ENCODE measurements at places on chromosomes 7 and 10. TPM values are rescaled to one million over a fixed set of nuclear protein-coding genes. Genes with fewer than 3 reads are reported as not detected.

TBXAS1 gene
- 4.0 TPM for total RNA-seq

SYT15 gene
- 5.3 TPM for total RNA-seq

HNRNPF gene
- 215 TPM for total RNA-seq

FBXL13 gene
- 5.5 TPM for total RNA-seq

PBLD gene
- 4.7 TPM for total RNA-seq

CYP26C1 gene
- total RNA-seq, result 0.05 TPM

ATP6V0A4 gene
- not detected for total RNA-seq

ABCB4 gene
- 0.95 TPM for total RNA-seq

RADIL gene
- 2.4 TPM for total RNA-seq

GRCh38 chr7:116214921-116215320 lies 4.6 kb downstream of the TES start:
- no peak overlapping the region for H3K27ac ChIP-seq
- H3K4me3 ChIP-seq, result no peak overlapping the region
- no peaks in the 10 kb centered on the region for H3K36me3 ChIP-seq

DNA sequence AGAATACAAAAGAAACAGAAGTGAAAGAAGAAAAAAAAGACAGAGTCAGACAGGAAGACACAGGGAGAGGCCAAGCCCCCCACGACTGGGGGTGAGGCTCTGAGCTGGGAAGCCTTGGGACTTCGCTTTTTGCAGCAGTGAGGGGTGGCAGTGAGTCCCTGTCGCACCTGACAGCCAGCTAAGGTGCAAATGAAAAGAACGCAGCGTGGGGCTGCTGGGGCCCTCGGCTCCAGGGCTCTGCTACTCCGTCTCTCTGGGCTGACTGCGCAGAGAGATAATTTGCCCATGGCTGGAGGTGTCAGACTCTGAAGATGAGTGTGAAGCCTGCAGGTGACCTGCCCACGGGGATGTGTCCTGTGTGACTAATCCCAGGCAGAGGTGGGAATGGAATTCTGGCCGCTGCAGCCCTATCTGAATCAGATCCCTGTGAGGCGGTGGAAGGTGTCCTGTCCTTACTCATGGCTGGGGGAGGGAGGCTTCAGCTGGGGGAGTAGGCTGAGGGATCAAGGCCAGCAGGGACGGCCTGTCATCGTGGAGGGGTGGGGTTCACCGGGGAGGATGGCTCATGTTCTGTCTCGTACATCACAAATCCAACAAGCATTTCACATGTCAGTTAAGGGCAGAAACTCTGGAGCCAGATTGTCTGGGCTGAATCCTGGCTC lies 96.4 kb downstream of the SLIT1 start:
- H3K27ac ChIP-seq, result no peak overlapping the region
- DNase-seq, result no peak
- no peaks in the 10 kb centered on the region for H3K4me1 ChIP-seq
- no peaks in the 10 kb centered on the region for H3K27me3 ChIP-seq
- no peak overlapping the region for H3K4me3 ChIP-seq
- no peaks in the 10 kb centered on the region for H3K36me3 ChIP-seq

- H3K27ac ChIP-seq, result peak overlapping the region; percentile 78
- DNase-seq, result no peak
- H3K36me3 ChIP-seq, result no peaks in the 10 kb centered on the region
- H3K4me3 ChIP-seq, result no peak overlapping the region
- no peaks in the 10 kb centered on the region for H3K27me3 ChIP-seq
Measured at GRCh38 chr7:236967-237366, 44.6 kb downstream of the FAM20C start.

DNA sequence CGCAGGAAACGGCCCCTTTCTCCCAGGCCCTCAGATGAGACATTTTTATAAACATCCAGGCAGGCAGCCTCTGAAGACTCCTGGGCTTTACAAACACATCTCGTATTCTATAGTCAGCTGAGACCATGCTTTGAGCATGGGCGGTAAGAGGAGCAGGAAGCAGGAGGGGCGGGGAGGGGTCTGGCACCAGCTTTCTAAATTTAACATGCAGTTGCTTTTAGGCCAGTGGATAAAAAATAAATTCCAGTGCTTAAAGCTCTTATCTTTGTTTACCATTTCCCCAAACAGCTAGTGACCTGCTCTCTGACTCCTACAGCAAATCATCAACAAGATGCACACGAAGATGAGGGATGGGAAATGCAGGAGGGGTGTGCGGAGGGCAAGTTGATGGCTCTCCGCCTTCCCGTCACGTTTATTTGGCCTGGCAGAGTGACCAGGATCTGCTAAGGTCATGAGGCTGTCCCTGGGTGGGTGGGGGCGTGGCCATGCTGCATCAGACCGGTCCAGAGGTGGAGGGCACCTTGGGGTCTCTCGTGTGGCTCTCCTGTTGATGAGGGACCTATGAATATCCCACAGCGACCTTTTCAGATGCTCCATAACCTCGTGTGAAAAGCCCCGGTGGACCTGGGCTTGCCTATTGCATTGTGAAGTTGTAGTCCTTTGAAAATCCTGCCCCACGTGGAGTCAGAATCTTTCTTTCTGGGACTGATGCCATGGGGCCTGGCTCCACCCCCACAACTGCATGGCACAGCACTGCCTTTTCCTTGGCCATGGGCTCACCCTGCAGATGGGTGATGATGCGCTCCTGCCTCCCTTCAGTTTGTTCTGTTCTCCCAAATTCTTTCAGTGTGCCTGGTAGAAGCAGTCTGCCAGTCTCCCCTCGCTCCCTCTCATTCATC lies 67.5 kb downstream of the PARP12 start:
- no peak for DNase-seq
- H3K27me3 ChIP-seq, result no peaks in the 10 kb centered on the region
- H3K27ac ChIP-seq, result no peak overlapping the region
- no peaks in the 10 kb centered on the region for H3K36me3 ChIP-seq
- peaks cover 6% of the 10 kb centered on the region for H3K4me1 ChIP-seq

- no peak overlapping the region for H3K27ac ChIP-seq
- peak overlapping the region; percentile 45 for H3K4me3 ChIP-seq
- peaks cover 3% of the 10 kb centered on the region for H3K4me1 ChIP-seq
- H3K36me3 ChIP-seq, result no peaks in the 10 kb centered on the region
- no peaks in the 10 kb centered on the region for H3K27me3 ChIP-seq
Measured at GRCh38 chr7:121874298-121874697, 1.3 kb downstream of the PTPRZ1 start.

DNA sequence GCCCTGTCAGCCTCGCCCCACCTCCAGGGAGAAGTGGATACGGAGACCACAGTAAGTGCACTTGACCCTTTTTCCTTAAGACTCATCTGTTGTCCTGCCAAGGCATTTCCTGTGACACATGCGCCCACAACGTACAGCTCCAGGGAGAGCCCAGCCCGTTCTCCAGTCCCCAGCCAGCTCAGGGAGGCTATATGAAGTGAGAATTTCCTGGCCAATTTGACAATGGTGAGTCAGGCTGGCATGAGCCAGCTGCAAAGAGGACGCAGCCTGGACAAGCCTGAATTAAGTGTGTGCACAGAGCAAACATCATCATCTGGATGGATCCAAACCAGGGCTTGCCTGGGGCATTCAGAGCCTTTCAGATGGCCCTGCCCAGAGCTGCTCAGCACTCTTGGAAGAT lies 244.8 kb downstream of the KCNMA1 start:
- H3K4me3 ChIP-seq, result no peak overlapping the region
- H3K4me1 ChIP-seq, result peaks cover 12% of the 10 kb centered on the region
- H3K36me3 ChIP-seq, result no peaks in the 10 kb centered on the region
- DNase-seq, result no peak
- H3K27ac ChIP-seq, result no peak overlapping the region

- no peaks in the 10 kb centered on the region for H3K36me3 ChIP-seq
- H3K4me3 ChIP-seq, result no peak overlapping the region
- no peaks in the 10 kb centered on the region for H3K27me3 ChIP-seq
- H3K27ac ChIP-seq, result no peak overlapping the region
Measured at GRCh38 chr10:84415539-84416244, 87.3 kb downstream of the CCSER2 start.

GRCh38 chr10:4824791-4825310 lies 1.2 kb upstream of the AKR1E2 start:
- H3K27ac ChIP-seq, result no peak overlapping the region
- H3K27me3 ChIP-seq, result no peaks in the 10 kb centered on the region
- H3K4me1 ChIP-seq, result peaks cover 2% of the 10 kb centered on the region
- no peak overlapping the region for H3K4me3 ChIP-seq
- H3K36me3 ChIP-seq, result no peaks in the 10 kb centered on the region

DNA sequence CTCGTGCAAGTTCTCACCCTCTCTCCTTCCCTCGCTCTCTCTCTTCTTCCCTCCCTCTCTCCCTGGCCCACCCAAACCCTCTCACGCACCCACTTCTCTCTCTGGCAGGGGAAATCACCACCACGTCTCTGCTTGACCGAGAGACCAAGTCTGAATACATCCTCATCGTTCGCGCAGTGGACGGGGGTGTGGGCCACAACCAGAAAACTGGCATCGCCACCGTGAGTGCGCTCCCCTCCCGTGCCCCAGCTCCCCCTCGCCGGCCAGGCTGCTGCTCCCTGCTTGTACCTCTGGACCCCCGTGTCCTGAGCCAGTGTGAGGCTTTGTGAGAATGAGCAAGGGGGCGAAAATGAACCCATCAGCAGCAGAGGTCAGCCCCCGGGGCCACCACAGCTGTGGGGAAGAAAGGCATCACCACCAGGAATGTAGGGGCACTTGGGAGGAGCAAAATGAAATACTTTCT lies 25.5 kb downstream of the C10orf105 start:
- no peak for DNase-seq
- H3K4me3 ChIP-seq, result no peak overlapping the region
- H3K36me3 ChIP-seq, result no peaks in the 10 kb centered on the region
- H3K4me1 ChIP-seq, result no peaks in the 10 kb centered on the region
- H3K27me3 ChIP-seq, result no peaks in the 10 kb centered on the region
- H3K27ac ChIP-seq, result no peak overlapping the region

DNA sequence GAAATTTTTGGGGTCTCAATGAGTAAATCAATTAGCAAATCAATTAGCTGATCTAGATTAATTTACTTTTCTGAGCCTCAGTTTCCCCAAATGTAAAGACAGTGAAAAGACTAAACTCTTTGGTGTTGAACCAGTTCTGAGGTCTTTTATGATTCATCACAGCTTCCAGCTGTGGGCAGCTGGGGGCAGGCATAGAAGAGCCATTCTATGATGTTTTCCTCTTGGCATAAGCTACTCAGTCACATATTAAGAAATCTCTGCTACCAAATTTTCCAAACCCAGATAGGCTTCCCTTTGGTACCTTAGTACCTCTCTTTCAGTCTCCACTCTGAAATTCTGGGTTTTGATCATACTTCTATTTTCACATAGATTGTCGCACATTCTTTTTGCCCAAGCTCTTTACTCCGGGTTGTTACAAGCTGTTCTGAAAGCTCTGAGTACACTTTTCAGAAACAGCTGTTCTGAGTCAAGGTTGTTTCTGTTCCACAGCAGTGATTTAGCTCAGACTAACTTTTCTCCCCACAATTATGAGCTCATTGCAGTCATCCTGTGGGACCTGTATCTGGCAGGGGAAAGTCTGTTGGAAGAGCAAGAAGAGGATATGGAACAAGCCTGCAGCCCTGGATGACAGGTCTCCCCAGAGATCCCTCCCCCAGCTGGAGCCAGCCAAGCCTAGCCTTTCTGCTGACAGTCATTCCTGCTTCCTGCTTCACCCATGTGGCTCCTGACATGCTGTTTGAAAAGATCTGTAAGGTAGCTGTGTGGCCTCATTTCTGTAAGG lies 599.6 kb upstream of the GHITM start:
- no peaks in the 10 kb centered on the region for H3K27me3 ChIP-seq
- no peak overlapping the region for H3K27ac ChIP-seq
- peak; percentile 70 for DNase-seq
- H3K4me1 ChIP-seq, result peaks cover 9% of the 10 kb centered on the region
- no peak overlapping the region for H3K4me3 ChIP-seq

DNA sequence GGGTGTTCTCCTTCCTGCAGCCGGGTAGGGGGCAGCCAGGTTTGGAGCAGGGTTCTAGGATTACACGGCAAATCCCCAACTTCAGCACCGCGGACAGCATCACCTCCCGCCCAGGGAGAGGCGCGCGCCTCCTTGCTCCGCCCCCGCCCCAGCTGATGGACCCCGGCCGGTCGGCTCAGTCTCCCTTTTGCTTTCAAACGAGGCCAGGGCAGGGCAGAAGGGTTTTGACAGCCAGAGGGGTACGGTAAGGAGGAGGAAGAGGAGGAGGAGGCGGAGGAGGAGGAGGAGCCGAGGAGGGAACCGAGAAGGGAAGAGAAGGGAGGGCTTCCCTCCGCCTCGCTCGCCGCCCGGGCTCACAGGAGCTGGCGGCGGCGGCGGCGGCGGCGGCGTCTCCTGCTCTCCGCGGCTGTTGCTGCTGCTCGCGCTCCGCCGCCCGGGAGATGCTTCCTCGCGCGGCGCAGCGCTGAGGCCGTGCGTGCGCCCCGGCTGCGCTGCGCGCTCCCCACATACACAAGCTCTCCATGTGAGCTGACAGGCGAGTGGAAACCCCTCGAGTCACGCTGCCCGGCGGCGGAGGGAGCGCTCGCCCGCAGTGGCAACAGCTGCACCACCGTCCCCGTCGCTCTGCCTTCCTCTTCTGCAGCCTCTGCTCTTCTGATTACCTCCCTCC lies 615 bp upstream of the CNTNAP2 start:
- H3K4me3 ChIP-seq, result peak overlapping the region; percentile 24
- peaks cover 4% of the 10 kb centered on the region for H3K4me1 ChIP-seq
- H3K27me3 ChIP-seq, result no peaks in the 10 kb centered on the region
- H3K36me3 ChIP-seq, result no peaks in the 10 kb centered on the region
- DNase-seq, result peak; percentile 33

DNA sequence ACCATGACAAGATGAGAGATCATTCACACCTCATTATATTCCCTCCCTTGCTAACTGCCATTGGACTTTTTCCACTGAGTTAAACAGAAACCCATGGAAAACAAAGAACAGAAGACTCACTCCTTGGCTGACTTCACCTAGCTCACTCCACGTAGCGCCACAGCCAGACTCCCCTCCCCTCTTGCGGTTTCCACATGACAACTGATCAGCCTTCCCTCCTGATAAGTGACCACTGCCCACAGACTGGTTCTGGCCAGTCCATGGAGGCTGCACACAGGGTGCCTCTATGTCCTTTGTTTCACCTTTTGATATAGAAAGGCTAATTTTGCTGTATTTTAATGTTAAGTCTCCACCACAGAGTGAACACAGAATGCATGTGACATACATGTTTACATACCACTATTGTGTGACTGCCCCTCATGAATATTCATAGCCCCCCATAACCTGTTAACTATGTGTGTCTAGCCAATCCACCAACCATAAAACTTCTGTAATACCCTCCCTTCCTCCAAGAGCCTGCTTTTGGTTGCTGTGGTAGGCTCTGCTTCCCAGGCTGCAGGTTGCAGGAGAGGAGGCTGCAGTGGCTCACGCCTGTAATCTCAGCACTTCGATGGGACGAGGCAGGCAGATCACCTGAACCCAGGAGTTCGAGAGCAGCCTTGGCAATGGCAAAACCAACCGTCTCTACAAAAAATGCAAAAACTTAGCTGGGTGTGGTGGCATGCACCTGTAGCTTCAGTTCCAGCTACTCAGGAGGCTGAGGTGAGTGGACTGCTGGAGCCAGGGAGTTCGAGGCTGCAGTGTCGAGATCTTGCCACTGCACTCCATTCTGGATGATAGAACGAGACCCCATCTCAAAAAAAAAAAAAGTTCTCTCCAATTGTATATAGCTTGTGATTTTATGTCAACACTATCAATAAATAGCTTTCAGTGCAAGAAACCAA lies 10.0 kb upstream of the IFIT5 start:
- H3K27me3 ChIP-seq, result no peaks in the 10 kb centered on the region
- no peaks in the 10 kb centered on the region for H3K36me3 ChIP-seq
- H3K4me3 ChIP-seq, result no peak overlapping the region
- DNase-seq, result no peak
- no peaks in the 10 kb centered on the region for H3K4me1 ChIP-seq

GRCh38 chr7:101507327-101507726 lies 121.8 kb downstream of the MYL10 start:
- DNase-seq, result no peak
- no peaks in the 10 kb centered on the region for H3K4me1 ChIP-seq
- H3K27ac ChIP-seq, result no peak overlapping the region
- H3K36me3 ChIP-seq, result no peaks in the 10 kb centered on the region

All from ovary (tissue), 10 donors.